ENCODE measurements at places on chromosomes 12 and 14.
A peak's percentile ranks its signal among the peaks of the same experiment; 100 is the strongest.

DNA sequence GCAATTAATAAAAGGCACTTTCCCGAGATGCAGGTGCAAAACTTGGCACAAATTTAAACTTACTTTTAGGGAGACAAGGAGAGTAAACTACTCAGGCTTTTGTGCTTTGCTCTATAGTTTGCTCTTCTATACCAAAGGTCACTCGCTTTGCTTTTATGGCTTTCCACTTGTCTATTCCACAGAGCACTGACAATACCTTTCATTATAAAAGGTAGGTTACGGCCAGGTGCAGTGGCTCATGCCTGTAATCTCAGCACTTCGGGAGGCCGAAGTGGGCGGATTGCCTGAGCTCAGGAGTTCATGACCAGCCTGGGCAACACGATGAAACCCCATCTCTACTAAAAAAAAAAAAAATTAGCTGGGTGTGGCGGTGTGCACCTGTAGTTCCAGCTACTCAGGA is 32.9 kb downstream of the ALKBH1 start:
- DNase-seq: no peak

- no peak for DNase-seq
These were observed 38.8 kb downstream of the FAM222A start for GRCh38 chr12:109752117-109753053.

GRCh38 chr12:77894556-77894955 is 63.9 kb downstream of the NAV3 start:
- DNase-seq: no peak

- no peak for DNase-seq
These were observed 195.1 kb downstream of the IPO8 start for GRCh38 chr12:30500532-30500931.

- DNase-seq: no peak
These were observed 94.0 kb downstream of the NUAK1 start for GRCh38 chr12:106044773-106045172.

- no peak for DNase-seq
These were observed 5.7 kb upstream of the KRT82 start for GRCh38 chr12:52411815-52412214.

- peak; percentile 8 for DNase-seq
These were observed 96.1 kb downstream of the CRADD start for GRCh38 chr12:93773122-93773871.

DNA sequence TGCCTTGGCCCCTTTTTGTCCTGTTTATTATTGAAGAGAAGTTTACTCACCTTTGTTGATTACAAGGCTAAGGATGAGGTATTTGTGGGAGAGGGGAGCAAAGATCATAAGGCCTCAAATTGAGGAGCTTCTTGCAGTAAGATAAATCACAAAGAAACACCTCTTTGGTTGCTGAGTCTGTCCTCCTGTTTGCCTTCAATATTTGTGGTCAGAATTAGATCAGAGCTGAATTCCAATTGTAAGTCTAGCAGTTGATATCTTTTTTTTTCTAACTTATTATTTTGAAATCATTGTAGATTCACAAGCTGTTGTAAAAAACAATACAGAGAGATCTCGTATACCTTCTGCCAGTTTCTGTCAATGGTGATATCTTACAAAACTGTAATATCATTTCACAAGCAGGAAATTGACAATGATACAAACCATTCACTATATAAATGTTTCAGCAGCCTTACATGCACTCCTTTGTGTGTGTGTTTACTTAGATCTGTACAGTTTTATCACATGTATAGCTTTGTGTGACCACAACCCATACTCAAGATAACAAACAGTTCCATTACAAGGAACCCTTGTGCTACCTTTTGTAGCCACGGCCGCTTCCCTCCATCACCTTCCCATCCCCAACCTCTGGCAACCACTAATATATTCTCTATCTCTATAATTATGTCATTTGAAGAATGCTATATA is 97.4 kb downstream of the KICS2 start:
- no peak for DNase-seq

- no peak for DNase-seq
These were observed 24.2 kb downstream of the CDK17 start for GRCh38 chr12:96375841-96376604.

- no peak for DNase-seq
These were observed 63.8 kb downstream of the CDC42BPB start for GRCh38 chr14:102993523-102993922.

DNA sequence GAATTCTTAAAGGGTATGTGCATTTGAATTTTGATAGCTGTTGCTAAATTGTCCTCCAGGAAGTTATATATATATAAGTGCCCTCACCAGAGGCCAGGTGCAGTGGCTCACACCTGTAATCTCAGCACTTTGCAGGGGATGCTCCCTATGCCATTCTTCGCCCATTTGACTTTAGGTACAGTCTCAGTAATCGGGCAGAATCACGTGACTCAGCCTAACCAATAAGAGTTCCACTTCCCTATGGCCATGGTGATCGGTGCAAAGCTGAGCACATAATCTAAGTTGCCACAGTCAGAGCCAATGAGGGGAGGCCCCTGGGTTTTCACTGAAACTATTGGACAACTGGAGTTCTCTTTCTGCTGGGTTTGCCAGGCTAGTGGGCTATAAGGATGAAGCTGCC is 274.6 kb upstream of the TBX3 start:
- no peak for DNase-seq

All from CD4-positive, alpha-beta T cell treated with Interleukin-17A for 4 hours (primary cell).